ENCODE measurements at places on chromosomes 13 and 19.

DNA sequence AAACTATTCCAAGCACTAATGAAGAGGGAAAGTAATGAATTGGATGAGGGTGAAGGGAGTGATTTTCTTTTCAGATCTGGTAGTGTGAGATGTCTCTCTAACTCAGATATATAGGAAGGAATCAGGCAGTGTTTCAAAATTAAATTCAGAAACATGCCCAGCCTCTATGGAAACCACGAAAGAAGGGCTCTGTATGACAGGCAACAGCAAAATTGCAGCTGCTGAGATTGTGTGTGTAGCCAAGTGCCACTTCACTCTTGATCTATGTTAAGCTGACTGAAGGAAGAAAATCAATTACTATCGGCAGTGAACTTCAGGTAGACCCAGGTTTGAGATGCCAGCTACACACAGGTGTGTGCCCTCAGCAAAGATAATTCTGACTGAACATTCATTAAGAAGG lies 387.4 kb downstream of the PCDH9 start:
- DNase-seq = no peak

DNA sequence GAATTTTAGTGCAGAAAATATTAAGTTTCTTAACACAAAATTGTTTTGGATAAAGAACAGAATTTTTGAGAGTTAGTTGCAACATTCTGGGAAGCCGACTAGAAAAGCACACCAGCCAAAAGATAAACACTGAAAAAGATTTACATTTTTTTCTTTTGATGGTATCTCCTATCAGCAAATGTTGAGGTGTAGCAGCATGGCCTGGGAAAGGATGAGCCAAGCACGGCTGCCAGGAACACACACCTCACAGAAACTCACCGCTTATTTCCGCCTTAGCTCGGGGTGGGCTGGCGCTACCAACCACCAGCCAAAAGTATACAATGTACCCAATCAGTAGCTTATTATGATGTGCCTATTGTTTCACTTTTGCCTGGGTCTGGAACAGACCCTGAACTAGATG lies 134.7 kb downstream of the MIPEP start:
- DNase-seq = no peak

GRCh38 chr13:25203127-25203740 lies 31.1 kb upstream of the AMER2 start:
- DNase-seq = no peak

DNA sequence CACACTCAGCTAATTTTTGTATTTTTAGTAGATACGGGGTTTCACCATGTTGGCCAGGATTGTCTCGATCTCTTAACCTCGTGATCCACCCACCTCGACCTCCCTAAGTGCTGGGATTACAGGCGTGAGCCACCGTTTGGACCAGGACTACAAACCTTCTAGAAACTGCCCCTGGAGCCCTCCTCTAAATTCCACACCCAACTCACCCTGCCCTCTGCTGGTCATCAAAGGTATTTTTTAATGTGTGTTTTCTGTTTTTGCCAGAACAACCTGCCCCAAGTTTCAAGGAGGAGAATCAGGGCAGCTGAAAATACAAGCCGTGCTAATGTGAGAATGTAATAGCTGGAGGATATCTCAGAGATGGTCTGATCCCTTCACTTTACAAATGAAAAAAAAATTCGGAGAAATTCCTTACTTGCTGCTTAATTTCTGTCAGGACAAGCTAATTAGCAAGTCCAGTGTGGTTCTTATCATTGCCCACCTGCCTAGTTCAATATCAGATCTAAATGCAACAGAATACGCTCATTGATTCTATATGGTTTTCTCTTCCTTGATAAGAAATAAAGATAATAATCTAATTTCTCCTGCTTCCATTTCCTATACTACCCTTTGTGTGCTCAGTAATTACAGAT lies 4.1 kb downstream of the ATP8A2 start:
- DNase-seq = no peak

DNA sequence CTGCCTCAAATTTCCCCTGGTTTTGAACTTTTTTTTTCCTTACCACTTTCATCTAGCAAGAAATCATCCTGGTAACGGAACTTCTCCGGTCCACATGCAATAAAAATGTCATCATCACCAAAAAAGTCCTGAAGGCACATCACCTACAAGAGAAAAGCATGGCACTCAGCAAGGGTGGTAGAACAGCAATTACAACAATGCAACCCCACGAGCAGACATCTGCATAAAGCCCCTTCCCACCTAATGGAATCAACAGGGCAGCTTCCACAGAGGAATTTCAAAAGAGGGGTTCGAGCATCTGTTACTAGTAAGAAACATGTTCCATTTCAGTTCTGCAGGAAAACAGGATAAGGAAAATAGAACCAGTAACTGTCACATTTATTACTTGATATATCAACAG lies 183.9 kb downstream of the DCLK1 start:
- no peak for DNase-seq

Measured in GM04503 (cell line).